ENCODE measurements at places on chromosomes 16 and 17.
A peak's percentile ranks its signal among the peaks of the same experiment; 100 is the strongest.

- DNase-seq: no peak
Observed at GRCh38 chr17:31433091-31433790, 41.8 kb downstream of the RAB11FIP4 start.

DNA sequence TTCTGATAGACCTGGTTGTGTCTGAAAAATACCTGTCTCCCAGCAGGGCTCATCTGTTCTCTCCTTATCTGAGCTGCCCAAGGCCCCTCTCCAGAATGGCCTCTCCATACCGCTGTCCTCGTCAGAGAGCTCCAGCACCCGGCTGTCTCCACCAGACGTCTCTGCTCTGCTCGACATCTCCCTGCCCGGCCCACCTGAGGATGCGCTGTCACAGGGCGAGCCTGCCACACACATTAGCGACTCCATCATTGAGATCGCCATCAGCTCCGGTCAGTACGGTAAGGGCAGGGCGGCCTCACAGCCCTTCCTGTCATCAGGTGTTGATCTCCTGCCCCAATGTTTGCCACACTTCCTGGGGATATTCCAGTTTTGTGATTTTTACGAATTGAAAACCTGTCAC is 10.2 kb upstream of the JPT2 start:
- DNase-seq: no peak

- no peak for DNase-seq
Observed at GRCh38 chr16:17266608-17267313, 204.0 kb downstream of the XYLT1 start.

- no peak for DNase-seq
Observed at GRCh38 chr16:57027067-57027466, 37.7 kb downstream of the NLRC5 start.

DNA sequence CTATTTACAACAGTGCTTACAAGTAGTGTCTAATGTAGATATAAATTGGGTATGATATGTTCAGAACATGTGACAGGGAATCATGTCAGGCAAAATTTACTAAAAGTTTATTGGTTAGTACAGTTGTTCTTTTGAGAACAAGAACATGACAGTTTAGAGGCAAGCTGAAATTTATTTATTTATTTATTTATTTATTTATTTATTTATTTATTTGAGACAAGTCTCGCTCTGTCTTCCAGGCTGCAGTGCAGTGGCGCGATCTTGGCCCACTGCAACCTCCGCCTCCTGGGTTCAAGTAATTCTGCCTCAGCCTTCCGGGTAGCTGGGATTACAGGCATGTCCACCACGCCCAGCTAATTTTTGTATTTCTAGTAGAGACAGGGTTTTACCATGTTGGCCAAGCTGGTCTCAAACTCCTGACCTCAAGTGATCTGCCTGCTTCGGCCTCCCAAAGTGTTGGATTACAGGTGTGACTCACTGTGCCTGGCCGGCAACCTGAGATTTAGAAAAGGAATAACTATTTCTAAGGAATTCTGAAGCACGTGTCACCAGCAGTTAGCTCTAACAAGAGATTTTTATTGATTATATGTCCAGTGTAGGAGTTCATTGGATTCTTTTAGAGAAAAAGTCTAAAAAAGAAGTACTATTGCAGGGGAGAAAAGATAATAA is 24.9 kb downstream of the MRTFB start:
- no peak for DNase-seq

DNA sequence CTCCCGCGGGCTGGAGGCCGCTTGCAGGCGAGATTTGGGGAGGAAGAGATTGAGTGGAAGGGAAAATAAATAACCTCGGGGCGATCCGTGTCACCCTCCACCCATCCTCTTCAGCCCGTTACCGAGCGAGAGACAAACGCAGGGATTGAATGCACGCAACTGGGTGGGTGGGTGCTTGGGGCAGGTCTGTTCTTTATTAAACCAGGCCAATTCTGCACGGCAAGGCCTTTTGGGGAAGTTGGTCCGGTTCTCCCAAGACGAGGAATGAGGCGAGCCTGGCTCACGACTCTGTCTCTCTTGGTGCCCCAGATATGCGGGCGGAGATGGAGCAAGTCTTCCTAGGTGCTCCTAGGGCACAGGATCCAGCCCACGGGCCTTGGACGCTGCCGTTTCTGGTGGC is 396 bp upstream of the HOXB7 start:
- DNase-seq: no peak

- DNase-seq: peak; percentile 85
Observed at GRCh38 chr17:82528484-82529265, 9.1 kb downstream of the FOXK2 start.

- DNase-seq: no peak
Observed at GRCh38 chr17:73118139-73118538, 25.7 kb upstream of the SLC39A11 start.

GRCh38 chr17:81488276-81488860 is 24.2 kb downstream of the ACTG1 start:
- DNase-seq: no peak

DNA sequence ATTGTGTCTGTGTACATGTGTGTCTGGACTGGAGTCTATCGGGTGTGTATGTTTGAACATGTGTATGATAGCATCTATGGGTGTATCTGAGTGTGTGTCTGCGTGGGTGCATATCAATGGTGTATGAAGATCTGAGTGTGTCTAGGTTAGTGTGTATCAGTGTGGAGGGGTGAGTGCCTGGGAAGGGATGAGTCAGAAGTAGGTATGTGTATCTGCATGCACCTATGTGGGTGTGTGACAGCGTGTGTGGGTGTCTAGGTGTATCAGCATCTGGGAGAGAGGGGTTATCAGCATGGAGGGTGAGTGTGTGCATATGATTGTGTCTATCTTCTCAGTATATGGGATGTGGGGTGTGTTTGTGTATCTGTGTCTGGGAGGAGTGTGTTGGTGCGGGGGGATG is 58.2 kb upstream of the LHX1 start:
- no peak for DNase-seq

DNA sequence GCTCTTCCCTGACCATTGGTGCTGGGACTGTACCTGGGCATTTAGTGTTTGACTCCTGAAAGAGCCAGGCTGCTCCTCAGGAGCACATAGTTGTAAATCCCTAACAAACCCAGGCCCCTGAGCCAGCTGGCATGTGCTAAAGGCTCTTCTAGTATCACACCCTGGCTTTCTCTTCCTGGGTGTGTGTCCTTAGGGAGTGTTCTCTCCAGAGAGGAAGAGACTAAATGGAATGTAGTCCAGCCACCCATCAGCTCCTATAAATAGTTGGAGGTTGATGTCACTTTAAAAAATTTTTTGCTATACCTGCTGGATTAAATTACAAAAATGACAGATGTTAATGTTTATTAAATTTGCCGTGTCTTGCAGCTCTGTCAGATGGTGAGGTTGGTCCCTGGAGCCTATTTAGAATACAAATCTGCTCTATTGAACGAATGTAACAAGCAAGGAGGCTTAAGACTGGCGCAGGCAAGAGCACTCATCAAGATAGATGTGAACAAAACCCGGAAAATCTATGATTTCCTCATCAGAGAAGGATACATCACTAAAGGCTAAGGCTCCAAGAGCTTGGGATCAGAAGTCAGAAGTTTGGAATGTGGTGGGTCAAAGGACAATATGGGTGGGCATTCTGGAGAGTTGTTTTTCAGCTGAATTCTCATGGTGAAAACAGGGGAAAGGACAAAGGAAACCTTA is 13.1 kb upstream of the DUSP14 start:
- no peak for DNase-seq

DNA sequence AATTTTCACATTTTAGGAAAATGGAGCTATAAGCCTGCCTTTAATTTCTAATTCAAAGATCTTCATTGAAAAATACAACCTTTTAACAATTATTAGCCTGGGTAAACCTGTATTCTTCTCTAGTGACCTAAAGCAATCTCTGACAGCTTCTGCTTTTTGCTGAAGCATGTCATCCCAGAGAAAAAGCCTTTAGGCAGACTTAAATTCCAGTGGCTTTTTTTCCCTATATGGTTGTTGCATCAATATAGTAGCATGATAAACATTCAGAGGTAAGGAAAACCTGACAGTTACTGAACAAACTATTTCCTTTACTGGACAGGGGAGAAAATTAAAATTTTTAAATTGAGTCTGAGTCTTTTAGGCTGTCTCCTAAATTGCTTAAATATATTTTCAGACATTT is 7.8 kb upstream of the EVI2A start:
- no peak for DNase-seq

Data from suprapubic skin (tissue), 4 donors.